Hippocampal formation (tissue), 2 donors: ENCODE measurements at places on chromosomes 16 and 17.

DNA sequence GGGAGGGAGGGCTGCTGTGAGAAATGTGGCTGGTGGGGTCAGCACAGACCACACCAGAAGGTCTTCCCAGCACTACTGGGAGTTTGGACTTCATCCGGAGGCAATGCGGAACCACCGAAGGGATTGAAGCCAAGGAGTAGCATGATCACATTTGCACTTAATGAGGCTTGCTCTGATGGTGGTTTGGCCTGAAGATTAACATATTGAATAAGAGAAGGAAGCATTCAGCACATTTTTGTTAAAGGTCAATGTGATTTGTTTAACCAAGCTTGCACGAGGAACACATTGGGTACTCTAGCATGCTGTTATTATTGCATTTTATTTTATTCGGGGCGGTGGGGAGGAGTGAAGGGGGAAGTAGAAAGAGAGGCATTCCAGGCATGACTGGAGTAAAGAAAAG lies 378.6 kb downstream of the UTP18 start:
- no peak for DNase-seq

GRCh38 chr17:72622661-72623433 lies 469.6 kb downstream of the SLC39A11 start:
- DNase-seq = no peak

GRCh38 chr17:50697062-50697461 lies 10.7 kb downstream of the ANKRD40 start:
- DNase-seq = no peak

- DNase-seq = no peak
Measured at GRCh38 chr16:9056061-9056460, 35.4 kb upstream of the HAPSTR1 start.

DNA sequence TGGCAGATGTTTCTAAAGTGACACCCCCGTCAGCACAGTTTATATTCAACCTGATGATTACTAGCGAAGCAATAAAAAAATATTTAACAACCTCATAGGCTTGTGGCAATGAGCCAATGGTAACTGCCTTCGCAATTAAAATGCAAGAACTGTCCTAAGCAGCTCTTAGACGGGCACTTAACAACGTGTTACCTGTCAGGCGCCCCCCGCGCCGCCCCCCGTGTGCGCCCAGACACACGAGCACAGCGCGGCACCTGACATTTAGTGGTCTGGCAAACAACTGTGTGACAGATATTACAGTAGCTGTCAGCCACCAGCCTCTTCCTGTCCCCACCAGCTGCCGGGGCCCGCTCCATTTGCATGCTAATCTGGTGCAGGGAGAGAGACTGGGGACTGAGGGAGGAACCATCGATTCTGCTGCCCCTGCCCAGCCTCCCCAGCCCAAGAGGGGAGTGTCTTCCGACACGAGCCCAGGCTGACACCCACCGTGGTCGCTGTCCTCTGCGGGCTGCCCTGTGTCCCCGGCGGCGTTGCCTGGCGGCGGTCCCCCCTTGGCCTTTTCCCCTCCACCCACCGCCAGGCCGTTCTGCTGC lies 12.7 kb downstream of the NDUFAF8 start:
- DNase-seq = no peak

- no peak for DNase-seq
Measured at GRCh38 chr16:273547-274421, 2.0 kb downstream of the RGS11 start.

GRCh38 chr17:3647769-3648555 lies 11.4 kb downstream of the CTNS start:
- DNase-seq = peak; percentile 69

GRCh38 chr16:31413381-31413780 lies 14.8 kb downstream of the COX6A2 start:
- DNase-seq = no peak

DNA sequence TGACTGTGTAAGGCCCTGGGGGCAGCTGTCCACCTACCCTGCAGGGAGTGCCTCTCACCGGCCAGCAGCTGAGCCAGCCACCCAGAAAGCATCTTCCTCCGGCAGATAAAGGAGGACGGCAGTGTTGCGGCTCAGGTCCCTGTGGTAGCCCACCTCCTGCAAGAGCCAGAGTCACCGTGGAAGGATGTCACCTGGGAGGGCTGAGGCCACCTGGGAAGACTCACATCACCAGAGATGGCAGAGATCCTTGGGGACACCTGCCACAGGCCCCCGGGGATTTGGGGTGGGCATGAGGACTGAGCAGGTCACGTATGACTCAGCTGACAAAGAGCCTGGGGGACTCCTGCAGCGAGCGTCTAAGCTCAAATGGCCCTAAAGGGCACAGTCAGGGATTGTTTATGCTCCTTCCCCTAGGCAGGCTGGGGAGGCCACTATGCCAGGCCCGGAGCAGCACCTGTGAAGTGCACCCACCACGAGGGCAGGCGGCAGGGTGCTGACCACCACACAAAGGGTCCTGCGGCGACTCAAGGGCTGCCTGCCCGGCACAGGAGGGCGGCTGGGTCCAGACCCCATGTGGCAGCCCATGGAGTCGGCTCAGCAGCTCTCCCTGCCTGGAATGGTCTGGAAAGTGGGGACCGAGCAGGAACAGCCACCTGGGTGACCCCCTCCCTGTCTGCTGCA lies 44.1 kb downstream of the TNFRSF13B start:
- DNase-seq = no peak

GRCh38 chr16:861446-861845 lies 60.9 kb upstream of the GNG13 start:
- DNase-seq = no peak
